ENCODE measurements at places on chromosomes 7 and 10.
A peak's percentile ranks its signal among the peaks of the same experiment; 100 is the strongest.

GRCh38 chr7:159197066-159197975 is 52.7 kb upstream of the VIPR2 start:
- DNase-seq, result no peak

DNA sequence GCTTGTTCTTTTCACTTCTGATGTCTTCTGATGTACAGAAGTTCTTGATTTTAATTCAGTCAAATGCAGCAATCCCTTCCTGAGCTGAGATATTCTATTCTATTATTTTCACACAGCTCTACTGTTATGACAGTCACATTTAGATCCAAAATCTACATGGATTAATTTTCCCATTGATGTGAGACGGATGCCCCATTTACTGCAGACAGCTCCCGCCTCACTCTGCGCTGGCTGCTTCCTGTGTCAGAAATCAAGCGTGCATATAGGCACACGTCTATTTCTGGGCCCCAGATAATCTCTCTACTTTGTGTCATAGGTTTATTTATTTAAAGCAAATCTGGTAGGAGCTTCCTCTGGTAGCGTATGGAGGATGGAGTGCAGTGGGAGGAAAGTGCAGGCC is 6.7 kb downstream of the BNIP3 start:
- no peak for DNase-seq

GRCh38 chr7:150507947-150508602 is 6.6 kb upstream of the GIMAP7 start:
- DNase-seq, result no peak

GRCh38 chr7:107676249-107676648 is 15.6 kb downstream of the SLC26A4 start:
- DNase-seq, result no peak

GRCh38 chr10:132959559-132959961 is 17.2 kb upstream of the CFAP46 start:
- DNase-seq, result no peak

- no peak for DNase-seq
These were observed 203.7 kb downstream of the WDR11 start for GRCh38 chr10:121054874-121055273.

DNA sequence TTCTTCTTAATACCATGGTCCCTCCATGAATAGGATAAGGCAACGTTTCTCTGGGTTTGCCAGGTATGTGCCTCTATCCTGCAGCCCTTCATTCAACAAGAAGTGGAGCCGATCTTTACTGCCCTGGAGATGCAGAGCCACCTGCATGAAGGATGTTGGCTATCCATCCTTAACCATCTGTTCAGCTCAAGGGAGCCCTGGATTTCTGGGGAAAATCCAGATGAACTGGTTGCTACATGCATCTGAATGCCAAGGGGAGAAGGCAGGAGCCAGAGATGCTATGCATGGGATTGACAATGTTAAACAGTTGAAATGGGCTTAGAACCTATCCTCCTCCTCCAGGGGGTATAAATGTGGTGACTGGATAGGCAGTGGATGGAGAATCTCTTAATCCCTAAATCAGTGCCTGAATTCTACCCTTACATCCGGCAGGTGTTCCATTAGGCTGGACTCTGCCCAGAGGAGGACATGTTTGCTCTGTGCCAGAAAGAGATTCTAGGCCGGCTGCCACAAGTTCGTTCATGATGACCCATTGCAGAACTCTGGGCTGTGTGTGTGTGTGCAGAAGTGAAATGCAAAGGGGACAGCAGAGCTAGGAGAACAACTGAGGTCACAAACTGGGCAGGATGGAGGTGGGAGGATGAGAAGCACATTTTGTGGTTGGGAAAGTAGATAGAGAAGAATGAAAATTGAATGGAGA is 15.6 kb downstream of the CPED1 start:
- no peak for DNase-seq

- DNase-seq, result no peak
These were observed 511.0 kb upstream of the COBL start for GRCh38 chr7:51827631-51828030.

- no peak for DNase-seq
These were observed 3.3 kb downstream of the RADIL start for GRCh38 chr7:4880218-4880617.

DNA sequence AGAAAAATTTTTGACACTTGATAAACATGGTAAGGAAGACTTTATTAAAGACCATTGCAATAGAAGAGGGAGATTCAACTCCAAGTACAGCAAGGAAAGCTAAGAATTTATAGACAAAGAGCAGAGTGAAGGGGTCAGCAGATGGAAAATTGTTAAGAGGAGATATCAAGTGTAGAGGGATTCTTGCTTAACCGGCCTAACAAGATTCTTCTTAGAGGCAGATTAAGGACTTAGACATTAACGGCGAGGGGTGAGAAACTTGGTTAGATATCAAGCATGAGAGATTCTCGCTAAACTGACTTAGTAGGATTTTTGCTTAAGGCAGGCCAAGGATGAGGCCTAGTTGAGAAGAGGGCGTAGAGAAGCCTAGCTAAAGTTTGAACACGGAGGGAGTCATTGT is 76.0 kb downstream of the ITGB1 start:
- no peak for DNase-seq

DNA sequence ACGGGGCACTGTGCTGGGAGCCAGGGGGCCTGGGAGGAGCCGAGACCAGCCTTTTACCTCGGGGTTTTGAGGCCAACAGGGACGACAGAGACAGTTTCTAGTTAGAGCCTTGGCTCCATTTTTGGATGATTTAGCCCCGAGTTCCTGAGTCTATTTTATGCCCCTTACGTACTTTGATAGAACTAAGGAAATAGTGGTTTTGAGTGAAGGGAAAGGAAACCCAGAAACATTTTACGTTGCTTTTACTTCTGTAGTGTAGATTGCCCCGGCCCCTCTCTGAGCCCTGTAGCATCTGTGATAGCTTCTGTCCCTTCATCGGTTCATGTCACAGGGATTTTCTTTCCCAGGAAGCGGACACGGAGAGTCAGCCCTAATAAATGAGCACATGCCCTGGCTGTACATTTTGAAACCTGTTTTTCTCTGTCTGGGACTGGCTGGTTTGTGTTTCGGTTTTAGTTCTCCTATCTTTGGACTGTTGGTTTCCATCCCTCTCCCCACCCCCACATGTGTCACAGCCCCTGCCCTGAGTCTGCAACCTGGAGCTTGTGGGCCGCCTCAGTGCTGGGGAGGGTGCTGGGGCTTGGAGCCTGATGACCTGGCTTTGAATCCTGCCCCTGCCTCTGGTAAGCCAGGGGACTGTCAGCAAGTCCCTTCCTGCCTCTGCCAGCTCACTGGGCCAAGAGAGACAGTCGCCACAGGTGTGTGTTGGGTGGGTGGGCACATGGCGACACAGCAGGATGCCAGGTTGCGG is 6.9 kb upstream of the ORAI2 start:
- no peak for DNase-seq

DNA sequence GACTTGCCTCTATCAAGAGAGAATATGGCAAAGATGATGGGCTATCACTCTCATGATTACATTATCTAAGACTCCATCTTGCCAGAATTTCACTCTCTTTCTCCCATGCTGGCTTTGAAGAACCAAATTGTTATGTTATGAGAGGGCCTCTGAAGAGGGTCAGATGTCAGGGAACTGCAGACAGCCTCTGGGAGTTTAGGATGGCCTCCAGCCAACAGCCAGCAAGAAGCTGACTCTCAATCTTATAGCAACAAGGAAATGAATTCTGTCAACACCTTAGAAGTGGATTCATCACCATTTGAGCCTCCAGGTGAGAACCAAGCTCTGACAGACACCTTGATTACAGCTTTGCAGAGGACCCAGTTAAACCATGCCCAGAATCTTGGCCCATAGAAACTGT is 33.6 kb downstream of the ZNF22 start:
- DNase-seq, result no peak

GRCh38 chr7:996079-996872 is 13.3 kb downstream of the CYP2W1 start:
- peak; percentile 38 for DNase-seq

- no peak for DNase-seq
These were observed 69.8 kb downstream of the CDK6 start for GRCh38 chr7:92766461-92767003.

DNA sequence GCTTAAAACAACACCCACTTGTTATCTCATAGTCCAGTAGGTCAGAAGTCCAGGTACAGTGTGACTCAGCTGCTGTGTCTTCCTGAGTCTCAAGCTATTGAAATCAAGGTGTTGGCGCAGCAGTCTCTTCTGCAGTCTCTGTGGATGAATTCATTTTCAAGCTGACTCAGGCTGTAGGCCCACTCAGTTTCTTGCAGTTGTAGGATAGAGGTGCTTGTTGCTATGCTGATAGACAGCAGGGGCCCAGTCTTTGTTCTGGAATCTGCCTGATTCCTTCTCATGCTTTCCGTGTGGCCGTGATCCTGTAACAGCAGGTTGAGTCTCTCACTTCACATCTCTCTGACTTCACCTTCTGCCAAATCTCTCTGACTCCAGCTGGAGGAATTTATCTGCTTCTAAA is 400.4 kb upstream of the POM121L12 start:
- DNase-seq, result no peak

DNA sequence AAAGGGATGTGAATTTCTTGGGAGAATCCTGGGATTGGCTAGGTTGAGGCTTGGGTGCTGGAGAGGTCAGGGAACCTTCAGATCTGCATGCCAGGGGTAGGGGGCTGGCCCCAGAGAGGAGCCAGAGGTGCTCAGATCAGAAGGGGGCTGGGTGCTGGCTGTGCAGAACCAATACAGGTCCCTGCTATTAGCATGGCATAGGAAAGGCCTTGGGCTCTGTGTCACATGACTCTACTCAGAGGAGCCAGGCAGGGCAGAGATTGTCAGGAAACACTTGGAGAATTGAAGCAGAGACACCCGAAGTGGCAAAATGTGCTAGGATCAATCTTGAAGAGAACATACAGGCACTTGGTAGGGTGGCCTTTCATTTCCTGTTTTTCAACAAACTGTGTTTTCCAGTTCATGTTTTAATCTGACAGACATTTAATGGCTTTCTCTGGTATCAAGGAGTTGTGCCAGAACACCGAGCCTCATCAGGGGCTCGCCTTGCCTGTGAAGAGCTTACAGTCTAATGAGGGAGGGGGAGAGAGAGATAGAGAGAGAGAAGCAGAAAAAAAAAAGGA is 498.9 kb downstream of the RPS24 start:
- DNase-seq, result no peak

- DNase-seq, result no peak
These were observed 449.7 kb downstream of the AUTS2 start for GRCh38 chr7:70047891-70048448.

- DNase-seq, result peak; percentile 76
These were observed 28.2 kb upstream of the AKAP9 start for GRCh38 chr7:91912494-91912893.

GRCh38 chr10:123021517-123021916 is 12.7 kb downstream of the ACADSB start:
- no peak for DNase-seq

DNA sequence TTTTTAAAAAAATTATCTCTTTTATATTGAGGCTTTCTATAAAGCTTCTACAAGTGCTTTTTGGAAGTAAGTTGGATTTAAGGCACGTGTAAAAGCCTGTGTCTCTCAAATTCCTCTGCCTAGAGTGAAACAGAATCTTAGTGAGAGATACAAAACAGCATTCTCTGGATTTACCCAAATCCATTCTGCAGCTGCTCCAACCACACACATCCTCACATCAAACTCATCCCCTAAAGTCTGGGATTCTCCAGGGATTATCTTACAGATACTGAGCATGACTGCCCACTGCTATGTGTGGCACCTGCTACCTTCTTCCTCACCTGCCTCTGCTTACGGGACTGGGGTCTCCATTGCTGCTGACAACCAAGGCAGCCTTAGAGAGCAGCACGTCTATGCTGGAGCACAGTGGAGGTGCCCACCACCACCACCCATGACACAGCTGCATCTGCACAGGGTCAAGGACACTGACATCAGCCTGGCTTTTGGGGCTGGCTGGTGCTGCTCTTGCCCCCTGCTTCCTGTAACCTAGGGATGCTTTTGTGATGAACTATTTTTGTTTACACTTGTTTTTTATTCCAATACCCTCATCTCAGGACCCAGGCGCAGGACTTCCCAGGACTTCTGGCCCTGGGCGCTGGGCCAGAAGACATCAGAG is 139.2 kb upstream of the NAMPT start:
- no peak for DNase-seq

GRCh38 chr7:55969391-55969790 is 5.0 kb downstream of the NIPSNAP2 start:
- DNase-seq, result no peak

GRCh38 chr7:47071866-47072265 is 510.0 kb downstream of the TNS3 start:
- DNase-seq, result no peak
